A172 (cell line): ENCODE measurements at places on chromosomes 5 and 9. TPM values are rescaled to one million over a fixed set of nuclear protein-coding genes. Genes with fewer than 3 reads are reported as not detected.

Gene ARID3C
- total RNA-seq: 0.19 TPM in 1 of 2 replicates, not detected in the other

Gene TMEM215
- total RNA-seq: not detected in 2 replicates

Gene ROR2
- 0.36 TPM in 1 of 2 replicates, not detected in the other for total RNA-seq

Gene BSPRY
- total RNA-seq: not detected in 2 replicates

Gene CD14
- 2.3 TPM in 1 of 2 replicates, not detected in the other for total RNA-seq

Gene SYNPO
- 7.2 and 9.0 TPM in 2 replicates for total RNA-seq

Gene CCDC180
- 0.34 and 1.2 TPM in 2 replicates for total RNA-seq

Gene GAPT
- not detected in 2 replicates for total RNA-seq

Gene IL3
- not detected in 2 replicates for total RNA-seq

Gene GPR151
- total RNA-seq: not detected in 2 replicates

Gene SLC31A2
- 10.2 and 10.5 TPM in 2 replicates for total RNA-seq

Gene MED7
- 25.6 and 26.0 TPM in 2 replicates for total RNA-seq

Gene ECSCR
- total RNA-seq: 0.62 and 1.8 TPM in 2 replicates

Gene ZNG1A
- 46.0 and 59.8 TPM in 2 replicates for total RNA-seq

Gene SHISAL2B
- not detected in 2 replicates for total RNA-seq

Gene ADGRD2
- total RNA-seq: not detected in 2 replicates

Gene ZNF462
- total RNA-seq: 9.7 and 13.0 TPM in 2 replicates

Gene NXNL2
- 0.43 and 1.2 TPM in 2 replicates for total RNA-seq

Gene ATOSB
- total RNA-seq: 20.3 and 26.3 TPM in 2 replicates

Gene CRAT
- total RNA-seq: 52.7 and 69.4 TPM in 2 replicates

Gene PCDHAC2
- total RNA-seq: 3.2 and 5.1 TPM in 2 replicates

Gene TSPAN17
- total RNA-seq: 54.9 and 67.7 TPM in 2 replicates

Gene FBXL7
- total RNA-seq: 4.0 and 4.1 TPM in 2 replicates

Gene C9orf50
- not detected in 2 replicates for total RNA-seq

Gene EIF4EBP3
- total RNA-seq: not detected in 2 replicates

Gene SPINK5
- 0.34 and 1.1 TPM in 2 replicates for total RNA-seq

Gene OMD
- total RNA-seq: not detected in 2 replicates

Gene NTNG2
- 3.8 and 5.7 TPM in 2 replicates for total RNA-seq

Gene FABP6
- total RNA-seq: 0.17 and 1.5 TPM in 2 replicates

Gene CYLC2
- total RNA-seq: not detected in 2 replicates

Gene PCDHB2
- total RNA-seq: 0.41 and 0.59 TPM in 2 replicates

Gene SPRY4
- total RNA-seq: 1.9 and 6.7 TPM in 2 replicates

Gene SHOC1
- total RNA-seq: not detected in 2 replicates

Gene PARP8
- 0.28 and 0.74 TPM in 2 replicates for total RNA-seq

Gene BTNL9
- not detected in 2 replicates for total RNA-seq

Gene SPEF2
- 2.4 and 15.6 TPM in 2 replicates for total RNA-seq
